Esophagus squamous epithelium (tissue), 5 donors: ENCODE measurements at places on chromosomes 2 and 18. TPM values are rescaled to one million over a fixed set of nuclear protein-coding genes. Genes with fewer than 3 reads are reported as not detected.

DNA sequence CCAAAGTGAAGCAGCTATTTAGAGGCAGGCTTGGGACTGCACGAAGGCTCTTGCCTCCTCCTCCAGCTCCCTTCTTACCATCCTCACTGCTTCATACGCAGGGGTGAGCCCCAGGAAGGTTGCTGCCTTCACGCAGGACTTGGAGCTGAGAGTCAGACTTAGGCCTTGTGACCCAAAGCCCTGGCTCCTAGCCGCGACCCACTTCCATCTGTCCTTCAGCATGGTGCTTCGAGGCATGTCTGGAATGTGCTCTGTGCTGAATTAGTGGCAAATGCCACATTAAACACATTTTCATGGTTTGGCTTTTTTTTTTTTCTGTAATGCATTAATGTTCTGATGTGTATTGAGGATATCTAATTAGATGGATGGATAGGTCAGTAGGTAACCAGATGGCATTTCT lies 37.5 kb downstream of the ITGB1BP1 start:
- H3K4me3 ChIP-seq = no peak overlapping the region
- H3K36me3 ChIP-seq = no peaks in the 10 kb centered on the region
- H3K4me1 ChIP-seq = peaks cover 31% of the 10 kb centered on the region
- DNase-seq = no peak

The ASB18 gene
- not detected for total RNA-seq

The KCNG2 gene
- not detected for total RNA-seq

DNA sequence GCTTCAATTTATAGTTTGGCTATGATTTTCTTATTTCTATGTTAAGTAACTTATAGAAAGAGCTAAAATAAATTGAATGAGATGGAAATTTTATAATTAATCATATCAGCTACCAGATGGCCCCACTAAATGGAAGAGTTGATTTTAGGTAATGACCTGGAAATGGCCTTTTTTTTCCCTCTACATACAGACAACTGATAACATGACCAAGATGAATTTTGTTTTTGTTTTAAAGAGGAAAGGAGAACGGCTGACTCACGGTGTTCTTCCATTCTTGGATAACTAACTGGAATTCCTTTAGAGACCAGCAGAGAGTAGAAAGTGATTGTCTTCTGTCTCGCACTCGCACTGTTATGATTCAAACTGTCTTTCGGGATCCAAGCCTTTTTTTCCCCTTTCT lies 91.0 kb downstream of the TMEM185B start:
- H3K4me1 ChIP-seq = no peaks in the 10 kb centered on the region
- no peak overlapping the region for H3K4me3 ChIP-seq
- no peak for DNase-seq
- no peaks in the 10 kb centered on the region for H3K36me3 ChIP-seq
- no peak overlapping the region for H3K27ac ChIP-seq

The CPLX4 gene
- not detected for total RNA-seq

The GATA6 gene
- 0.40 TPM for total RNA-seq

GRCh38 chr18:58822944-58823343 lies 41.7 kb upstream of the ZNF532 start:
- no peaks in the 10 kb centered on the region for H3K36me3 ChIP-seq
- H3K27ac ChIP-seq = no peak overlapping the region
- DNase-seq = no peak
- H3K27me3 ChIP-seq = no peaks in the 10 kb centered on the region

DNA sequence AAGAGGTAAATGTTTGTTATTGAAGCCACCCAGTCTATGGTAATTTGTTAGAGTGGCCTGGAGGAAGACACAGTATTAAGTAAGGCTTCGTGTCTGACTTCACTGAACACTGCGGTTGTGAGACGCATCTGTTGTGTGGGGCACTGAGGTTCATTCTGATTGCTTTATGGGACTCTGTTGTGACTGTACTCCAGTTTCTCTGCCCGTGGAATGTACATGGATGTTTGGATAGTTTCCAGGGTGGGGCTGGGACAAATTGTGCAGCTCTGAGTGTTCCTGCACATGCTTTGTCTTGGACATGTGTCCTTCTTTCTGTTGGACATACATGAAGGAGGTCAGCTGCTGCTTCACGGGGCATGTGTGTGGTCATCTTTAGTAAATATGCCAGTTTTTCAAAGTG lies 58.6 kb downstream of the ODC1 start:
- no peaks in the 10 kb centered on the region for H3K27me3 ChIP-seq
- H3K36me3 ChIP-seq = no peaks in the 10 kb centered on the region
- no peak for DNase-seq
- H3K4me1 ChIP-seq = peaks cover 19% of the 10 kb centered on the region

The C2orf80 gene
- total RNA-seq = not detected

DNA sequence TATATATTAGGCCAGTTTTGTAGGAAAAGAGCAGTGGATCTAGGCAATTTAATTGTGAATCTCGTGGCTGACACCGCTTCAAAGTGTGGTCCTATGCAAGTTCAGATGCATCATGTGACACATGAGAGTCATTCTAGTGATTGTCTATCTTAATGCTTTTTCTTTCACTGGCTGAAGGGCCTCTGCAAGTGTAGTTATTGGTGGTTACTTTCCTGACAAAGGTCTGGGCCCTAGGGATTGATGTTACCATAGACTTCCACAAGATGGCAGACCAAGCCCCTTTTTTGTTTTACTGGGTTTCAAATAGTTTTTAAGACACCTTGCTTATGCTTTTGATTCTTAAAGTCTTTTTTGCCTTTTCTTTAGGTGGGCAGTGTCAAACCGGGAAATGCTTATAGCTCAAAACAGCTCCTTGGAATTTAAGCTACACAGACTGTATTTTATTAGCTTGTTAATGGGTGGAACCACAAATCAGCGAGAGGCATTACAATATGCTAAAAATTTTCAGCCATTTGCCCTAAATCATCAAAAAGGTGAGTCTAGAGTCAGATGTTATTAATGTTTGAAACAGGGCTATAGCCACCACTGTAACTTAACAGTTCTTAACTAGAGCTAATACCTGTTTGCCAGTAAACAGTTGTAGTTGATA lies 25.9 kb downstream of the CD8A start:
- H3K4me3 ChIP-seq = no peak overlapping the region
- no peaks in the 10 kb centered on the region for H3K27me3 ChIP-seq
- DNase-seq = no peak
- H3K4me1 ChIP-seq = no peaks in the 10 kb centered on the region
- H3K36me3 ChIP-seq = peaks cover 54% of the 10 kb centered on the region

The SLC30A3 gene
- not detected for total RNA-seq

DNA sequence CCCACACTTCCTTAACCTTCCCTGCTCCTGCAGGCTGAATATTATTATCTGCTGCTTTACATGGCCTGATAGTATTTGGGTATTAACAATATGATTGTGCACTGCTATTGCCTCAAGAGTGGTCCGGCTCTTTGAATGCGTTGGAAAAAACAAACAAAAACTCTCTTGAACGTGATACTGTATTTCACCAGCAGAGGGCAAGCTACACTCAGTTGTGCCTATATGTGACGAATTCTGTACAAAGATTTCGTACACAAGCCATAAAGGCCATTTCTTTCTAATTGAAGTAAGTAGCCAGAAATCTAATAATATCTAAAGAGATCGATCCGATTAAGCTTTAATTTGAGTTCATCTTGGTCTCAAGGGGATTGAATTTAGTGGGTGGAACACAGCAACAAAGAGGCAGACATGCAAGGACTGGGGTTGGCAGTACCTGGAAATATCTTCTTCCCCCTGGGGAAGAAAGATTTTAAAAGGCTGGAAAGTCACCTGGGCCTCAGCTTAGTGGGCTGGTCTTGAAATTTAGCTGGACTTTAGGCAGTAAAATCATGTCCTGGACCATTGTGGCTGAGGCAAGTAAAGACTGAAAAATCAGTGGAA lies 49.3 kb upstream of the RAB6D start:
- H3K4me3 ChIP-seq = no peak overlapping the region
- H3K27ac ChIP-seq = no peak overlapping the region
- H3K27me3 ChIP-seq = no peaks in the 10 kb centered on the region
- H3K36me3 ChIP-seq = no peaks in the 10 kb centered on the region
- no peaks in the 10 kb centered on the region for H3K4me1 ChIP-seq

DNA sequence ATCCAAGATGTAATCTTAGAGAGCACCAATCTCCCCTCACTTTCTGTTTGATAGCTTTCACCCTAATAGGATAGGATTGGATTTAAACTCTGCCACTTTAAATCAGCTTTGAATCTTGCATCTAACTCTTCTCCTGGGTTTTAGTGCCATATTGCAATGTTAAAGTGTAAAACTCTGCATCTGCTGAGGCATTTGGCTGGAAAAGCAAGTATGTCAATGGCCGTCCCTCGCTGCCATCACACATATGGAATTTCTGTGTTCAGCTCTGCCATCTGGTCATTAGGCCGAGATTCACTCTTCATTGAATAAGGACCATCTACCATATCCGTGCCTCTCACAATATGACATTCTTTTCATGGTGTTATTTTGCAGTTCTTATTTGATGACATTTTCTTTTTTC lies 728.1 kb upstream of the PIK3C3 start:
- no peak overlapping the region for H3K27ac ChIP-seq
- H3K36me3 ChIP-seq = no peaks in the 10 kb centered on the region
- no peaks in the 10 kb centered on the region for H3K27me3 ChIP-seq
- no peak overlapping the region for H3K4me3 ChIP-seq

DNA sequence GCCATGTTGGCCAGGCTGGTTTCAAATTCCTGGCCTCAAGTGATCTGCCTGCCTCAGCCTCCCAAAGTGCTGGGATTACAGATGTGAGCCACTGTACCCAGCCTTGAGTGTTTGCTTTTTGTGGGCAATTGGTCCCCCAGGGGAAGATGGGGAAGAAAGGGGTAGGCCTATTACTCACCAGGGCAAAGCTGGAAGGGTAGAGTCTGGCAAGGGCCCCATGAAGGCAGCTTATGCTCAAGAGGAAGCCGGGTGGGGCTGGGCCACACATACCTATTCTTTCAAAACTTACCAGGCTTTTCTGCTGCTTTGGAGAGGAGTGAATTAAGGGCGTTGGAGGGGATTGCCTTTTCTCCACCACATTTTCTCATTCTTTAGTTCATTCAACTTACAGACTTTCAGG lies 24.5 kb upstream of the CD28 start:
- H3K27me3 ChIP-seq = no peaks in the 10 kb centered on the region
- H3K36me3 ChIP-seq = no peaks in the 10 kb centered on the region
- H3K27ac ChIP-seq = peak overlapping the region; percentile 62
- no peak for DNase-seq

DNA sequence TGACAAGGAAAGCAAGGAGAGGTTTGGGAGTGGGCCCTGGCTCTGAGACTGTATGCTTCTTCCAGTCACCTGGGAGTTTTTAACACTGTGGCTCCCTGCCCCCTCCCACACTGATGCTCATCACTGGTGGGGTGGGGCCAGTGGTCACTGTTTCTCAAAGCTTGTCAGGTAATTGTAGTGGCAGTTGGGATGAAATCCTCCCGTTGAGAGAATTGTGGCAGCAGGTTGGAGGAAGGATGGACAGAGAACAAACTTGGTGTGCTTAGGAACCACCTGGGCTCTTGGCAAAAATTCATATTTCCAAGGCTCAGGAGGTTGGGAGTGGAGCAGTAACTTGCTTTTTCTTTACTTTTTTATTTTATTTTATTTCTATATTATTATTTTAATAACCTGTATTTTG lies 25.1 kb downstream of the DGKD start:
- no peaks in the 10 kb centered on the region for H3K27me3 ChIP-seq
- DNase-seq = no peak
- no peak overlapping the region for H3K4me3 ChIP-seq
- peaks cover 2% of the 10 kb centered on the region for H3K4me1 ChIP-seq
- H3K36me3 ChIP-seq = no peaks in the 10 kb centered on the region
- no peak overlapping the region for H3K27ac ChIP-seq

The PTMA gene
- total RNA-seq = 791 TPM

DNA sequence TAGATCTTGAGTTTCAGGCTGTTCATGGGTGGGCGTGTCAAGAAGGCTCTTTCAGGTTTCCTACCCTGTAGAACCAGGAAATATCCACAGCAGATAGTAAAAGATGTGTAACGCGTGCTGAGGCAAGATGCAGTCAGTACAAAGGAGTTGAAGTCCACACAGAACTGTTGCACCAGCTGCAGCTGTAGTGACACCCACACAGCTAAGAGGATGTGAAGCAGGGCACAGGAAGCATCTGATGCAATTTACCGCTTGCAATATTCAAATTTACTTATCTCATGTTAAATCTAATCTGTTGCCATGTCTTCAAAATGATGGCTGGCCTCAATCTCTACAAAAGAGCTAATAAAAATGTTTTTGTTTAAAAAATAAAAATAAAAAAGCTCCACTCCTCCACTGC lies 132.8 kb downstream of the ARHGAP15 start:
- no peaks in the 10 kb centered on the region for H3K36me3 ChIP-seq
- no peak overlapping the region for H3K4me3 ChIP-seq
- no peaks in the 10 kb centered on the region for H3K27me3 ChIP-seq

DNA sequence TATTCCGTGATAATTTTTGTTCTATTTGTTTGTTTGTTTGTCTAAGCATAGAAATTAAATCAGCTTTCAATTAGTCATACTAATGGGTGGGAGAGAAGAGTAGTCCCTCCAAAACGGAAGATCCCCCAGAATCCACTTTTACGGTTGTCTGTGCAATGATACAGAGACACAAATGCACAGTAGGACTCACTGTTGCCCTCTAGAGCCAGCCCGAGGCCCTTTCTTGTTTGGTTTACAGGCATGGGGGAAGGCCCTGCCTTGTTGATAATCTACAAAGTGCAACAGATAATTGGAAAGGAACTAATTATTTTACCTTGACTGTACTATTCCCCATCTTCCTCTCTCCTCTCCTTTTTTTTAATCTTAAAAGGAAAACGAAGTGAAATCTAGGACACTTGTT lies 121.1 kb downstream of the ACOXL start:
- no peak overlapping the region for H3K4me3 ChIP-seq
- no peak overlapping the region for H3K27ac ChIP-seq
- no peak for DNase-seq
- H3K36me3 ChIP-seq = no peaks in the 10 kb centered on the region
- H3K27me3 ChIP-seq = peaks cover 15% of the 10 kb centered on the region

GRCh38 chr2:108979461-108979860 lies 9.6 kb downstream of the EDAR start:
- no peak for DNase-seq
- no peak overlapping the region for H3K4me3 ChIP-seq
- H3K4me1 ChIP-seq = no peaks in the 10 kb centered on the region
- no peak overlapping the region for H3K27ac ChIP-seq

GRCh38 chr2:25308599-25308998 lies 33.1 kb downstream of the DNMT3A start:
- H3K4me3 ChIP-seq = no peak overlapping the region
- H3K27me3 ChIP-seq = no peaks in the 10 kb centered on the region
- no peak for DNase-seq
- H3K27ac ChIP-seq = no peak overlapping the region
- peaks cover 91% of the 10 kb centered on the region for H3K4me1 ChIP-seq

- peaks cover 36% of the 10 kb centered on the region for H3K27me3 ChIP-seq
- H3K4me1 ChIP-seq = peaks cover 7% of the 10 kb centered on the region
These were observed 22.0 kb upstream of the GMPPA start for GRCh38 chr2:219476652-219477151.
